ENCODE measurements at places on chromosomes 11 and 22.

DNA sequence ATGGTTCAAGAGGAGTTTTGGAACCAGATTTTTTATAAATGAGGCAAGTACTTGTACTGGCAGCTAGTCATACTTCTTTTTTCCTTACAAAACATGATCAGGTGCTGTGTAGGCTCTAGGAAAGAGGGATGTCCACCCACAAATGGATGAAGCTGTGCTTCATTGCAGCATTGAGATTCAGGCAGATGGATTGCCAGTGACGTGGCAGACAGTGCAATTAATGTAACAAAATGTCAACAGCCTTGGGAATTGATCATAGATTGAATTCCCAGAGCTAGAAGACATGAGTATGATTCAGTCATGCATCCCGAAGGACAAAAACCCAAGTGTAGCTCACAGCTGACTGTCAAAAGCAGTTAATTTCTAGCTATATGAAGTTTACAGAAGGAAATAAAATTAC, 99.2 kb upstream of the RASSF10 start:
- no peak for DNase-seq

GRCh38 chr11:132804258-132804657, 728.0 kb downstream of the OPCML start:
- no peak for DNase-seq

- no peak for DNase-seq
These were observed 70.8 kb downstream of the CDKN1C start for GRCh38 chr11:2814751-2815150.

- DNase-seq = no peak
These were observed 2.3 kb downstream of the SLC7A4 start for GRCh38 chr22:21030032-21030431.

- no peak for DNase-seq
These were observed 449 bp downstream of the PIDD1 start for GRCh38 chr11:804599-804964.

DNA sequence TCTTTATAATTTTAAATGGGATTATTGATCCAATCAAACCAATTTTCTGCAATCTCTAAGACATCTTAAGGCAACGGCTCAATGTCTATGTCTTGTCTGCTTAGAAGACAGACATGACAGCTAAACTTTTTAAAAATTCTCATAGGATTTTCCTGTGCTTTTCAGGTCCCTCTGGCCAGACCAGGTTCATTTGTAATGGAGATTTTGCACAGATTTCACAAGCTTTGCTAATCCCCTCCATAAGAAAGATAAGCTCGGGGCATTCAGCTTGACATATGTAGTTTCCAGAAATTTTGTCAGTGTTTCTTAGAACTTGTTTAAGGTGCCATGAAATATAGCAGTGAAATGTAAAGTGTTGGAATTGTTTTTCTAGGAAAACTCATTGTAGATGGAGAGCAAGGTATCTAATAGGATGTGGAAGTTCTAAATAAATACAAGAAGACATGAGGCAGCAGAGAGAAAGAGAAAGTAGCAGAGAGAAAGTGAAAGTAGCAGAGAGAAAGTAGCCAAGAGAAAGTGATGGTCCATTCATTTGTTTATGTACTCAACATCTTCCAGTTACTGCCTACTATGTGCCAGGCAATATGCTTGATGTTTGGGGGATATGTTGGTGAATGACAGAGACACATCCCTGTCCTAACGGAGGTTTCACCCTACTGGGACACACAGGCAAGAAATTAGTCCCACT, 219.1 kb upstream of the ARHGAP42 start:
- DNase-seq = no peak

- peak; percentile 82 for DNase-seq
These were observed 17.8 kb upstream of the TMPRSS13 start for GRCh38 chr11:117946842-117947526.

- DNase-seq = no peak
These were observed 31.9 kb downstream of the ATG13 start for GRCh38 chr11:46649180-46649738.

GRCh38 chr11:61914471-61915171, 2.7 kb downstream of the RAB3IL1 start:
- DNase-seq = peak; percentile 35

- no peak for DNase-seq
These were observed 11.8 kb upstream of the PRODH start for GRCh38 chr22:18947905-18948304.

DNA sequence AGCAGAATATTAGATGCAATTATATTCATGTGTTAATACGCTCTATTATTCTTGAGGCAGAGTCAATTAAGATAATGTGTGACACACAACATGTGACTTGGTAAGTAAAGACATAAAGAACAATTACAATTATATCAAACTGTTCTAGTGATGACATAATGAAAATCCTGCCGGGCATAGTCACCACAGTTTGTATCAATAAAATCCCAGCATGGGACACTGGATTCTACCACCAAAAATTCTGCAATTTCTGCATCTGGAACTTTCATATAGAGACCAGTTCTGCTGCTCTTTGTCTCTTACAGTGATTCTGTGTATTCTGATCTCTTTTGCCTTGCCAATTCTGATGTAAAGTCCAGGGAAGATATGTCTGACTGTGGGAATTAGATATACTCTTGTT, 495.6 kb upstream of the LRRC4C start:
- DNase-seq = no peak

DNA sequence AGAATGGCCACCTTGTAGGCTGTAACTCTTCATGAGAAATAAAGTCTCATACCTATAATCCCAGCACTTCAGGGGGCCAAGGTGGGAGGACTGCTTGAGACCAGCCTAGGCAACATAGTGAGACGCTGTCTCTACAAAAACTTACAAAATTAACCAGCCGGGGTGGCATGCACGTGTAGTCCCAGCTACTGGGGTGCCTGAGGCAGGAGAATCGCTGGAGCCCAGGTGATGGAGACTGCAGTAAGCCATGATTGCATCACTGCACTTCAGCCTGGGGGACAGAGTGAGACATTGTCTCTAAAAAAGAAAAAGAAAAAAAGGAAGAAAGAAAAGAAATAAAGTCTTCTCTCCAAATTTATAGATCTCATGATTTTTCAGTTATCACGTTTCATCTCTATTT, 4.2 kb upstream of the SLCO2B1 start:
- DNase-seq = no peak

DNA sequence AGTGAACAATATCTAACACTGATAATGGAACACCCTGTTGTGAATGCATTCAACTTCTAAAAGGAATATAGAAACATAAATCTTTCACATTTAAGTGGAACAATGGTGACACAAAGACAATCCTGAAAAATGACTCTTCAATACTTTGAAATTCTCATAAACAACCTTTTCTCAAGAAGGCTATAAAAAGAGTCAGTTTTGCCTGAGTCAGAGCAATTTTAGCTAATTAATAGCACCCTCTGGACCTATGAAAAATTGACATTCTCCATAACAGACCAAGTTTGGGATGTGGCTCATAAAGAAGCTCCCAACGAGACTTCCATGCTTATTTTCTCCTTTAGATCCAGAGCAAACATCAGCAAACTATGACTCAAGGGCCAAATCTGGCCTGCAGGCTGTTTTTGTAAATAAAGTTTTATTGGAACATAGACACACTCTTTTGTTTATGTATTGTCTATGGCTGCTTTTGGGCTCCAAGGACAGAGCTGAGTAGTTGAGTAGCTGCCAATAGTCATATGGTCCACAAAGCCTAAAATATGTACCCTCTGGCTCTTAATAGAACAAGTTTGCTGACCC, 108.0 kb downstream of the MAML2 start:
- no peak for DNase-seq

DNA sequence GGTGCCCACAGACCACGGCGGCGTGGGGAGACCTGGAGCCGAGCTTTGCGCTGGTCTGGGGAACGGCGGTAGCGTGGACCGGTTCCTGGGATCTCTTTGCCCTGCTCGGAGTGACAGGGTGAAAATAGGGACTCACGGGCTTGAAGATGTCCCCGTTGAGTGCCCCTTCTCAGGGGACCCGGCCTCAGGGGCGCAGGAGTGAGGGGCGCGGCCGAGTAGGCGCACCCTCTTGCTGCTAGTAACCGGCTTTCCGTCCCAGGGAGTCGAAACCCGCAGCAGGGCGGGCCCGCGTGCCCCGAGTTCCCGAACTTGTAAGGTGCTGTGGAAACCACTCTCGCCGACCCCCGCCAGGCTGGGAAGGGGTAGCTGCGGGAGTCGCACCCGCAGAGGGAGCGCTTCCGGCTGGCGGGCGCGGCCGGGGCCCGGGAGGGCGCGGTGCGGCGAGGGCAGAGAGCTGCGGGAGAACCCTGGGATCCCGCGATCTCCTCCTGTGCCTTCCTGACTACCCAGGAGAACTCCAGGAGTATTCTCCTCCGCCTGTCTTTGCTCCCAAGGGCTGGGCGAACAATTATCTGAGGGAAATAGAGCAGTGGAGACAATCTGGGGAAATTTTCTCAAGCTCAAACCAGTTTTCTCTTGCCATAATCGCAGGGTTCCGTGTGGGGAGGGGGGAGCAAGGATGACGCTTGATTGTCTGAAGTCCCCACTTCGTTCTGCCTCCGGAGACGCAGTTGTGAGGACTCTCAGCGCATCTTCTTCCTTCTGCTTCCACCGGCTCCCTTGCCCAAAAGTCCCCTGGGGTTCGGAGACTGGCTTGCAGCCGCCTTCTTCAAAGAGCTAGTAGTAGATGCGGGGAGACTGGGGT, 666 bp downstream of the NELL1 start:
- DNase-seq = no peak

DNA sequence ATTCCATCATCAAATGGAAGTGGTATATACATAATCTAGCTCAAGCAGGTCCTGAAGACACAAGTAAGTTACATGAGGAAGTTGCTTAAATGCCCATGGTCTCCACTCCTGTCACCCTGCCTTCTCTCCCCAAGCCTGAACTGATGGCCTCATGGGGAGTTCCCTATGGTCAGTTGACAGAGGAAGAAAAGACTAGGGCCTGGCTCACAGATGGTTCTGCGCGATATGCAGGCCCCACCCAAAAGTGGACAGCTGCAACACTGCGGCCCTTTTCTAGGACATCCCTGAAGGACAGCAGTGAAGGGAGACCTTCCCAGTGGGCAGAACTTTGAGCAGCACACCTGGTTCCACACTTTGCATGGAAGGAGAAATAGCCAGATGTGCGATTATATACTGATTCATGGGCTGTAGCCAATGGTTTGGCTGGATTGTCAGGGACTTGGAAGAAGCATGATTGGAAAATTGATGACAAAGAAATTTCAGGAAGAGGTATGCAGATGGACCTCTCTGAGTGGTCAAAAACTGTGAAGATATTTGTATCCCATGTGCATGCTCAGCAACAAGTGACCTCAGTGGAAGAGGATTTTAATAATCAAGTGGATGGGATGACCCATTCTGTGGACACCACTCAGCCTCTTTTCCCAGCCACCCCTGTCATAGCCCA, 17.3 kb upstream of the CD82 start:
- DNase-seq = no peak

DNA sequence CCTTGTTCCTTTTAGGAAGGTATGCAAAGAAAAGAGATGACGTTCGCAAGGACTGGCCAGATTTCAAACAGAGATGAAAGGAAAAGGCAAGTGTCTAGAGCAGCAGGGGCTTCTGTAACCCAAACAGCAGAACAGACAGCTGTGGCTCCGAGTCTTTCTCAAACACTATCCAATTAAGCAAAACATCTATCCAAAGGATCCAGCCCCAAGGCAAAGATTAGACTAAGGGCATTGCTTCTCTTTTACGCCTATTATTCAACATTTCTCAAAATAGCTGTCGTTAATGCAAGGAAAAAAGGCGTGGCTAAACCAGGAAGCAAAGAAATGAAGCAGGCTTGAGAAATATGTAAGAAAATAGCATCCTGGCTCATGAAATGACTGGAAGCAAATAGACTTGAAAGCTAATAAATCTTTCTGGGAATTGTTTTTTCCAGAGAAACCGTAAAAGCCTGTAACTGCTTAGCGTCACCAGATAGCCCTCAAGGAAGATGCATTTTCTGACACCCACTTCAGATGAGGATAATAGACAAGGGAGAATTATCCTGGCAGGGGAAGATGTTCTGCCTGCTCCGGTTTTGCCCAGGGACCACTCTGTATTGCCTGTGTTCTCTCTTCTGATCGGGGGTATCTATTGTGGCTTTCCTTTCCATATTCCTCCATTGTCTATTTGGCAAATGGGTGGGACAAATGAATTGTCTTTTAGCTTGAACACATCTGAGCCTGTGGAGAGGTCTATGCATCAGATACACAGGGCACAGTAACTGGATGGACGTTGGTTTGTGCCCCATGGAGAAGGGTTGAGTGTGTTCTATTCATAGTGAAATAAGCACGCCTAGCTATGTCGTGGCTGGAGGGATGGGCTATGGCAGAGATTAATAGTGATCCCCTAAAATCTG, 20.2 kb downstream of the C11orf96 start:
- DNase-seq = no peak

DNA sequence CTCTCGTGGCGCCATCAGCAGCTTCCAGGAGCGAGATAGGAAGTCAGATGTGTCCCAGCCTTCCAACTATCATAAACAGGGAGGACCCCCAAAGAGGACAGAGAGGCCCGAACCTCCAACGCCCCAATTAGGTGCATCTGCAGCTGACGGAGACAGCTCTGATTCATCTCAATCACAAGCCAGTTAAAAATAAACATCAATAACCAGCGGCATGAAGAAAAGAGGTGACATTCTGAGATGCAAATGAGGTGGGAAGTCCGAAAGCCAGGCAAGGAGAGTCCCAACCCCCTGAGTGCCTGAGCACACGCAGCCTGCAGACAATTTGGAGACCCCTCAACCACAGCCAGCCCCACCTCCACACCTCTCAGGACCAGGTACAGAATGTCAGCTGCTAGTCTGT, 28.1 kb upstream of the IGSF9B start:
- DNase-seq = no peak

DNA sequence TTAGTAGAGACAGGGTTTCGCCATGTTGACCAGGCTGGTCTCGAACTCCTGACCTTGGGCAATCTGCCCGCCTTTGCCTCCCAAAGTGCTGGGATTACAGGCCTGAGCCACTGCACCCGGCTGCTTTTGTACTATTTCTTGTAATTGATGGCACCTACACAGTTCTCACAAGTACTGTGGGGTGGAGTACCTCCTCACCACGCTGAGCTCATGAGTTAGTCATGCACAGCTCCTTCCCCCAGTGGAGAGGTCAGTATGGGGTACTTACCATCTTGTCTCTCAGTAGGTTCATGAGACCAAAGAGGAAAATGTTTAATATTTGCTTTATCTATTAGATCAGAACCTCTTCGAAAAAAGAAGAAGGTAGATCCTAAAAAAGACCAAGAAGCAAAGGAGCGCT, 2.1 kb downstream of the MRPL40 start:
- no peak for DNase-seq

- DNase-seq = no peak
These were observed 806.7 kb downstream of the NTM start for GRCh38 chr11:132177106-132177505.

DNA sequence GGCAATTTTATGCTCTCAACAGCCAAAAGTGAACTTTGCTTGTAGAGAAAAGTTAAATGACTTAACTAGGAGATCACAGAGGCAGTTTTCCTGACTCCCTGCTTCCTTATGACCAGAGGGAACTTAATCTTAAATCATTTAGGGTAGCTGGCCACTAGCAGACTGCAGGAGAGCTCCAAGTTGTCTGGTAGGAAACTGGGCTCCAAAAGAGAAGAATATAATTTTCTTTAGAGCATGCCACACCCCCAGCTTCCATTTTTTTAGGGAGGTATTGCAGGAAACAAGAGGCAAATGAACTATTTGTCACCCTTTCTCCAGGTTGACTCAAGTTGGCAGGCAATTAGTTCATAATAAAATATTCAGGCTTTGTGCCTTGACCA, 2.6 kb downstream of the METTL15 start:
- no peak for DNase-seq

GRCh38 chr11:105273660-105274280, 134.2 kb upstream of the CARD18 start:
- DNase-seq = no peak
